Karpas-422 (cell line): ENCODE measurements at places on chromosomes 6 and 20. TPM values are rescaled to one million over a fixed set of nuclear protein-coding genes. Genes with fewer than 3 reads are reported as not detected.

GRCh38 chr6:87105823-87106222 is 10.9 kb upstream of the CGA start:
- H3K27me3 ChIP-seq: no peaks in the 10 kb centered on the region
- H3K36me3 ChIP-seq: no peaks in the 10 kb centered on the region
- H3K27ac ChIP-seq: no peak overlapping the region
- H3K4me1 ChIP-seq: no peaks in the 10 kb centered on the region
- H3K4me3 ChIP-seq: no peak overlapping the region
- DNase-seq: no peak

DNA sequence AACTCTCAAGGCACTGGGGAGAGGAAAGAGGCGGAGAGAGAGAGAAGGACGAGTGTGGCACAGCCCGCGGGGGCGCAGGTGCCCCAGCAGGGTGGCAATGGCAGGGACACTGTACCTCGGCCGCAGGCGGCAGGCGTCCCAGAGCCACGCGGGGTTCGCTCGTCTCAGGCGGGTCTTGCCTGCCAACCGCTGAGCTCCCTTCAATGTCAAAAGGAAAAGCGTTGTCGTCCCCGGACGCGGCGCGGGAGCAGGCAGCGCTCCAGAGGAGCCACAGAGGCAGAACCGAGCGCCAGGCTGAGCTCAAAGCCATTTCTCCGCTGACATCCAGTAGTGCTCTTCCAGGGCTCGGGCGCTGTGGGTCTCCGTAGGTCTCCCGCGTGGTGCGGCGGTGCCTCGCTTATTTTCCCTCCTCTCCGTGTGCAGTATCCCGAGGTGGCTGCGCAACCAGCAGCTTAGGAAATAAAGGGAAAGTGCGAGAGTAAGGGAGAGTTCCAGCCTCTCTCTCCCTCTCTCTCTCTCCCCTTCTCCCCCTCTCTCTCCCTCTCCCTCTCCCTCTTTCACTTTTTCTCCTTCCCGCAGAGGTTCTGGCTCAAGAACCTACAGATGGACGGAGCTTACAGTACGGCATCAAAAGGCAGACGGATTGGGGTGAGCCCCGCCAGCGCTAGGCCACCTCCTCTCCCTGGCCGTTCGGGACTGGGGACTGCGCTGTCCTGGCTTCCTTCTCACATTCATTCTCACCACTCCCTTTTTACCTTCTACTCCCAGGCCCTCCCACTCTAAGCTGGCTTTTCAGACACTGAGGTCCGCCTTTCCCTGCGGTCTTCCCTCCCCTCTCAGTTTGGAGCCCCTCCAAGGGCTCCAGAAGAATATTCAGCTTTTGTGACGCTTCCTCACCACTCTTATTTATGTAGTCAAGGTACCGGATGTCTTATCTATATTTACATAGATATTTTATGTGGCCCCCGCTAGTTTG is at the start of gene LAMA4:
TSS of gene LAMA4 (minus strand) at position 727 of the 976 bp plus-strand sequence. CDS start at position 310, 417 bp downstream.
- no peaks in the 10 kb centered on the region for H3K4me1 ChIP-seq
- H3K4me3 ChIP-seq: no peak within 1 kb of the TSS
- no peak within 1 kb of the TSS for H3K27ac ChIP-seq
- no peaks in the 10 kb centered on the region for H3K36me3 ChIP-seq

DNA sequence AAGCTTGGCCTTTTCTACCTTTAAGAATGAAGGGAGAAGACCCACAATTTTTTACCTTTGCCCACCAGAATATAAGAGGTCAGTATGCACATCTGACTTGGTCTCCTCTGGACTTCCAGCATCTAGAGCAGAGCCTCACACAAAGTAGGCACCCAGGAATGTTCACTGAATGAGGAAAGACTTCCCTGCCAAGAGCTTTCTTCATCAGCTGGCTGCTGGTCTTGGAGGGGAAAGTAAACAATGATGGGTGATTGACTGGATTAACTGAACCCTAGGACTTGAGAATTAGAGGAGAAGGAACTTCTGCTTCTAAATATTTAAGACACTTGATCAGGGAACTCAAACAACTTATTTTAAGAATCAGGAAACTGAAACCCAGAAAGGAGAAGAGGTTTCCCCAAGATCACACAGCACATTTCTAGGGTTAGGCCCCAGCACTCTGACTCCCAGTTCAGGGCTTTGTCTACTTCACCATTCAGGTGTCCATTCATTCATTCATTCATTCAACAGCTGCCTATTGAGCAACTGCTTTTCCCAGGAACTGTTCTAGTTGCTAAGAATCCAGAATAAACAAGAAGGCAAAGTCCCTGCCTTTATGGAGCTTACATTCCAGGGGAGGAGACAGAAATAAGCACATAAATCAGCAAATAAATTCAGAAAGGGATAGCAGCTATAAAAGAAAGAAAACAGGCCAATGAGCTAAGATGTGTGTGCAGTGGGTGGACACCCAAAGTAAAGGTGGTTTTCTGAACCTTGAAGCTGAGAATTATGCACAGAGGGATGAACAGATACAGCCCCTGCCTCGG is 216.9 kb upstream of the LRFN2 start:
- no peak overlapping the region for H3K27ac ChIP-seq
- H3K4me3 ChIP-seq: no peak overlapping the region
- no peaks in the 10 kb centered on the region for H3K27me3 ChIP-seq
- H3K4me1 ChIP-seq: peaks cover 14% of the 10 kb centered on the region

GRCh38 chr6:158323561-158323958 is 11.3 kb downstream of the TULP4 start:
- DNase-seq: no peak
- H3K4me3 ChIP-seq: no peak overlapping the region
- H3K27me3 ChIP-seq: no peaks in the 10 kb centered on the region
- H3K36me3 ChIP-seq: no peaks in the 10 kb centered on the region; the same call in 1 of the 2 replicates
- H3K27ac ChIP-seq: peak overlapping the region; percentile 53

DNA sequence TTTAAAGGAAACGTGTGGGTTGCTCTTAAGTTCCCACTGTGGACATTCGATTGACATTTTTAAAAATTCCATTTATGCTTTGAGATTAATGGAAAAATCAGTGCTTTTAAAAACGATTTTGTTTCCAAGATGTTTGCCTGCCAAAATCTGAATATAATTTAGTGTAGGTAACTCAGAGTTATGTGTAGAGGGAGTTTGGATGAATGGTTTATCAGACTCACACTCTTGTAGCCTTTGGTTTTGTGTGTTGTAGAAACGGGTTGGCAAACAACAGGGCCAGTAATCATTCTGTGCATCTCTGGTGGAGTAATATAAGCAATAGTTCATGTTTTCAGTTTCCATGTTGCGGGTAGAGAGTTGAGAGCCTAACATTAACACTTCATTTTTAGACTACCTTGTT is 140.6 kb downstream of the RPS12 start:
- no peak overlapping the region for H3K4me3 ChIP-seq
- DNase-seq: no peak
- H3K4me1 ChIP-seq: no peaks in the 10 kb centered on the region
- no peaks in the 10 kb centered on the region for H3K27me3 ChIP-seq
- no peak overlapping the region for H3K27ac ChIP-seq

NFATC2 gene
- 22.5 and 32.3 TPM in 2 replicates for total RNA-seq

UNC5CL gene
- total RNA-seq: 1.1 and 3.3 TPM in 2 replicates
